Activated T-cell treated with anti-CD3 and anti-CD28 coated beads for 48 hours (primary cell): ENCODE measurements at places on chromosomes 7 and 10.
A peak's percentile ranks its signal among the peaks of the same experiment; 100 is the strongest.

DNA sequence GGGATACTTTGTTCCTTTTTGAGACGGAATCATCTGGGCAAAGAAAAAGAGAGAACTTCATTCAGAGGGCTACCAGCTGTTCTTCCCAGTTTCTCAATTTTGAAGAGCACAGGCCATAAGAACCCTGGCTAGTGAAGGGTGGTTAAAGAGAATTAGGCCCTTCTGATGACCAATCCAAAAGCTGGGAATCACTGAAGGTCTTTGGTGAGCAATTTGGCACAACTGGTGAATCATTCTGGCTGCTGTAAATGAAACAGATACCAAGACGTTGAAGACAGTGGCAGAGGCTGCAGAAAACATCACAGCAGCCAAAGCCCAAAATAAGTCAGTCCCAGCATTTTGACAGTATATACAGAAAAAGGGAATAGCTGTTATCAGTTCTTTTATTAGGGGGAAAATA lies 5.1 kb downstream of the RAPGEF5 start:
- DNase-seq = no peak

DNA sequence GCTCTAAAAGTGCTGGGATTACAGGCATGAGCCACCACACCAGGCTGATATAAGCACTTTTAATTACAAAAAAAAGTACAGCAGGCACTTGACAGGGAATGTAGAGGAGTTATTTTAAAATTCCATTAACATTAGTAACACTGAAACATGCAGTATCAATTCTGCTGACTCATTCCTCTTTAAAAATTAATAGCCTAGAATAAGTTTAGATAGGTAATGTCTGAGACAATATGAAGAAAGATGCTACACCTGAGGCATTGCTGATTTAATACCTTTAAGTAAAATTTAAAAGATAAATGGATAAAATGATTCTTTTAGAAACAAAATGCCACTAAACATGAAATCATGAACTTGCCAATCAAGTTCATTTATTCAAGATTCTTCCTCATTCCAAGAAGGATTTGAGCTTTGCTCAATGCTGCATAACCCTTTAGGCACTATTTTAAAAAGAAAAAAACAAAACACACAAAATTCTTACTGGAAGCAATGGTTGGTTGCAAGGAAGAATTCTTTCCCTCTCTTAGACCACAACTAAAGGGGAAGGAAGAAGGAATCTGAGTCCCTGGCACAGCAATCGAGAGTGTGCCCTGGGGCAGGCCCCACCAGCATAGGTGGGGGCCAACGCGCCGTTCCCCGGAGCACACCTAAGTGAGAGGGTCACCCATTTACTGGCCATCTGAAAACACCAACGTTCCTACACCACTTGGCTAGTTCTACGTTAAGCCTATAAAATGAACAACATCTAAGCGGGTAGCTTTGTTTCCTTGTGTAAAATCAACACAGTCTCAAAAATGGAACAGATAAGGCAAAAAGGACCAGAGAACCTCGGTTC lies 26.6 kb downstream of the ESYT2 start:
- DNase-seq = no peak

DNA sequence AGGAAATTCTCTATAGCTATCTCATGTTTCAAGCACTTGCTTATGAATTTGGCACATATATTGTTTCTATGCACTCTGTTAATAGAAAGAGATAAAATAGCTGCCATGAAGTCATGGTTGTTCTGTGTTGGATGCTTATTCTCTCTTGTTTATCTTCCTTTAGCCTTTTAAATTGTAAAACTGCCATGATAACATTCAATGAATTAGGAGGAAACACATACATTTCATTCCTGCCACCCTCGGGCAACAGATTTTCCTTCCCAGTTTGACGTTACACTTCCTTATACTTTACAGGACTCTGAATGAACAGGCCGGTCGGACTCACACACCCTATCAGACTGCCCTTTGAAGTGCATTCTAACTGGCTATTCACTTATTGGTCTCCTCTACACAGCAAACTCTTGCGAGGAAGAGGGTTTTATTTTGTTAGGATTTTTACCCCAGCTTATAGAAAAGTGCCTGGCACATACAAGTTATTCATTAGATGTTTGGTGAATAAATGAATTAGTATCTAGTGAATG lies 65.7 kb upstream of the FERD3L start:
- DNase-seq = no peak

DNA sequence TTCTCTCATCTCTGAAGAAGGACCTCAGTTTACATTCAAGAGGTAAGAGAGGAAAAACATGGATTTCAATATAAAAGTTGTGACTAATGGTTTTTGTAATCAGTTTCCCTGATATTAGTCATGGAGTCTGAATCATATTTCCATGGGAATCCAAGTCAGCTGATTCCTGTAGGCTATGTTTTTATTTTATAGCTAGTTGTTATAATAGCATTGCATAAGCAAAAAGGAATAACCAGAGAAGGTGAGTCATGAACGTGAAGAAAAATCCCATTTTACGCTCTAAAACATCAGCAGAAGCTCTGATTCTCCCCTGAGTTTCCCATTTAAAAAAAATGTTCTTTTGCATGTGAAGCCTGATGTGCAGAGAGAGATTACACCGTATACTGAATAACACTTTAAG lies 299.3 kb downstream of the SFMBT2 start:
- DNase-seq = no peak

GRCh38 chr10:15344876-15345285 lies 26.2 kb downstream of the FAM171A1 start:
- no peak for DNase-seq

- no peak for DNase-seq
These were observed 102.8 kb downstream of the PIP4K2A start for GRCh38 chr10:22611425-22612115.

GRCh38 chr7:45646996-45647825 lies 73.0 kb downstream of the ADCY1 start:
- DNase-seq = no peak

DNA sequence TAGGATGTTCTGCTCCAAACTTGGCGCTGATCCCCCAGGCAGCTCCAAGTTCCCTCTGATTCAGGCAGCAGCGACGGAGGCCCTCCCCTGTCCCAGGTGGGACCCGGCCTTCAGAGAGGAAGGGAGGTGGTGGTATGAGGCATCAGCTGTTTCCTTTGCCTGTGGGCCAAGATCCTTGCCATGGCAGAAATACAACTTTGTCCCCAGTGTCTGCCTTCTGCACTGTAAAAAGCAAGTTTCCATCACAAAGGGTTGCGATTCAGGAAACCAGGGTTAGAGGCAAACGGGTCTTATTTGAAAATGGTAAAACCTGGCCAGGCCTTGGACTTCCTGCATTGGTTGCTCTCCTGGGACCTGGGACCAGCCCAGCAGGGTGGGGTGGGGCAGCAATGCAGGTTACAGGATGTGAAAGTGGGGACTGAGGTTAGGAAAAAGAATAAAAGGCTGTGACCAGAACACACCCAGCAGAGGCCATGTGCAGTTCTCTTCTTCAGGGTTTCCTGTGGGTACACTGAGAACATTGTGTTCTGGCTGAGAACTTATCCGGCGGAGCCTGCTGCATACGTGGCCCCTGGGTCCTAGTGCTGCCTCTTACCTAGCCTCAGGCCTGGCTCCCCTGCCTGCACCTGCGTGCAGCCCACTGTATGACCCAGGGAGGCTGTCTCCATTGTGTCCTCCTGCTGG lies 25.1 kb upstream of the DDIT4 start:
- DNase-seq = peak; percentile 66

GRCh38 chr10:28628184-28628893 lies 49.0 kb upstream of the BAMBI start:
- DNase-seq = peak; percentile 61
